ENCODE measurements at places on chromosomes 2 and 18. TPM values are rescaled to one million over a fixed set of nuclear protein-coding genes. Genes with fewer than 3 reads are reported as not detected.

GRCh38 chr2:155980941-155981560 lies 351.5 kb downstream of the NR4A2 start:
- DNase-seq: no peak

The TMEM247 gene
- not detected for polyA plus RNA-seq

The DYSF gene
- polyA plus RNA-seq: 23.6 TPM

DNA sequence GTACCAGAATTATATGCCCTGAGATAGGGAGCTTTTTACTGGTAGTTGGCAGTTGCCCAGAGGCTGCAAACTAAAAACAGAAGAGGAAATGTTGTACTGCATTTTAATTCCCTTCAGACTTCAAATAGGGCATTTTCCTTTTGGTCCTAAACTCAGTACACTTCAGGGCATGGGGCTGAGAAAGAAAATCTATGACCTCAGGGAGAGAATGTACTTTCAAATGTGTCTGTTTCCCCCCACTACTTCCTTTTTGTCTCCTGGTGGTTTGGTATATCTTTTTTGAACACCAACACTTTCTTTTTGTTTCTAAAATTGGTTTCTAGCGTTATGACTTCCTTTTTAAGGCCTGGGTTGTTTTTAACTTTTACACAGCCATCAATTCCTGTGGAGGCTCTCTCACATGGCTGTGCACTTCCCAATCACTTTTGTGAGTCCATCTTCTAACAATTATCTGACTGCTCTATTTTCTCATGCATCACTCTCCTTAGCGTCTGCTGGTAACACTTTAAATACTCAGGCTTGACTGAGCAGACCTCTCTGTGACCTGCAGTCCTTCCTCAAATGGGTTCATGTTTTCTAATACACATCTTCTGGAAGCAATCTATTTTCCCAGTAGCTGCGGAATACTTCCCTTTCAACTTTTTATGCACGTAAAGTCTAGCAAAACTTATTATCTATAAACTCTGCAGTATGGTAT lies 596.0 kb downstream of the LRP1B start:
- no peak for DNase-seq

The PTPRN gene
- polyA plus RNA-seq: 1.1 TPM

DNA sequence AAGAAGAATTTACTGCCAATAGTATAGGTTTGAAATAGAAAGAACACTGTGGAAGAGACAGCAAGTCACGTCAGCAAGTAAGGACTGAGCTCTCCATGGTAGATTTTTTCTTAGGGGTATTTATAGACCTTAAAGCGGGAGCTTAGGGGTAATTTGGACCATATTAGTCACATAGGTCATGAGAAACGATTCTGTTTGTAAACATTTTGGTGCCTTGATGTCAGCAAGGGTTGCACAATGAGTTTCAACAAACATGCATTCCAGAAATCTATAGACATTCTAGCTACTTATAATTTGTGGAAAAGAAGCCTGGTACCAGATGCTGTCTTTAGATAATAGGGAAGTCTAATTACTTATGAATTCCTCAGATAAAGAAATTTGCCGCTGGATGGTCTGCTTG lies 624.7 kb downstream of the TDRD15 start:
- no peak for DNase-seq

The CHST9 gene
- polyA plus RNA-seq: 2.2 TPM

DNA sequence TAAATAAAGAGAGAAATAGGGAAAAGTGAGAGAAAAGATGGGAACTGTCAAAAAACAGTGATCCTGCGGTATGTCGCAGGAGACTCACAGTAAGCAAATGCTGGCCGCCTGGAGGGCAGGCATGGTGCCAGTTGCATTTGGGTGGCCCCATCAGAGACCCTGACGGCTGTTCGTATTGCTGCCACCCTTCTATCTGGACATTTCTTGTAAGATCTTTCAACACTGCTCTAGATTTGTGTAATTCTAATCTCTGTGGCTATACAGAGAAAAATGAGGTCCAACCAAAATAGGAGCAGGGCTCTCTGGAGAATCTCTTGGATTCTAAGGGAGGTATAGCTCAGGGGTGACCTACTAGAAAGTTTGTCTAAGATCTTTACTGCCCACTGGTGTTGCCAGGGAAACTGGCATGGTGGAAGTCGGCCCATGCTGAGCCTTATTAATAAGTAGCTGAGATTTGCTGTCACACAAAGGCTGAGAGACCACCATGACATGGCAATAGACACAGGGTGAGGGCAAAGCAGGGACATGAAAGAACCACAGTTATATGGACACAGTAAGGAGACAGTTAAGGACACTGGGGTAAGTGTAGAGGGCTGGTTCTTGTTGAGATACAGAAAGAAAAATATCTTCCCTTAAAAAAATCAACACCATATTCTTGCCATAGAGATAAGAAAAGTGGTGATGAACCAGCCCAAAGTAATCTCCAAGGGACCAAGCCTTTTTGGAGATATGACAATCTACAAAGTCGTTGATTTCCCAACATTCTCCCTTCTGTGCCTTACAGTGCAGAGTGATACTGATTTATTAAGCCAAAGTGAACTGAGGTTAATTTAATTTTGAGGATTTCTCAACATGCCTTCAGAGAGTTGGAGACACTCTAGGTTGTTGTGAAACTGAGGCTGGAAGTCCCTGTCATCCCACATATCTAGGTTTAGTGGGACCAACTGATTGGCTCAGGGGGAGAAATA lies 26.4 kb upstream of the FZD7 start:
- no peak for DNase-seq

The AQP12A gene
- polyA plus RNA-seq: not detected

- DNase-seq: no peak
Measured at GRCh38 chr18:58104096-58104495, 60.1 kb downstream of the NEDD4L start.

GRCh38 chr2:102703748-102704147 lies 58.1 kb upstream of the TMEM182 start:
- DNase-seq: no peak

DNA sequence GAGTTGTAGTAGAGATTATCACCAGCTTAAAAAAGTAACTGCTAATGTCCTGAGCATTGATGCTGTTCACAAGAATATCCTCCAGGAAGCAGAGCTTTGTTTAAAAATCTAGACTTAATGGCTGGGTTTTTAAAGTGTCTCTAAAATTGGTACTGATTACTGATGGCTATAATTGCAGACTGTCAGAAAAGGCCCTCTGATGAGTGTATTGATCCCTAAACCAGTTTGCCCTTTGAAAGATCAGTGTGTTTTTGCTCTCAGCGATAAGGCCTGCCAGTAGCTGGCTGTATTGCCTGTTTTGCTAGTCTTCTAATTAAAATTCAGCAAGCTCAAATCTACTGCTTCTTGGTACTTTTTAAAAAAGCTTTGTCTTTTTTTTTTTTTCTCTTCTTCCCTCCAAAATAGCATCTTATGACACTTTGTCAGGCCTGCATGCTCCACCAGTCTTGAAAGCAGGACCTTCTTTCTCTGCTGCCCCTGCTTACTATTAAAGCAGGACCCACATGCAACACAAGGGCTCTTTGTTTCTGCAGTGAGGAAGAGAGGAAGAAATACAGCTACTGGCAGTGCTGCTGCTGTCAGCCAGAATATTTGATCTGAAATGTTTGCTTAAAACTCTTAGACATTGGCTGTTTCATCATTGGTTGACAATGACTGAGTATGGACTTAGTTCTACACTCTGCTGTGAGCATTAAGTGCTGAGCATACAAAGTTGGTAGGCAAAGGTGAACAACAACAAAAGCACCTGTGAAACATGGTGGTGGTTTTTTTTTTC lies 1.8 kb downstream of the SEC11C start:
- DNase-seq: peak; percentile 35

The NT5C1B gene
- 1.5 TPM for polyA plus RNA-seq

The CDK15 gene
- polyA plus RNA-seq: 0.20 TPM

GRCh38 chr18:33573193-33573592 lies 4.8 kb upstream of the ASXL3 start:
- DNase-seq: no peak

GRCh38 chr18:69948256-69948655 lies 583 bp upstream of the CD226 start:
- no peak for DNase-seq

The COL3A1 gene
- 1,284 TPM for polyA plus RNA-seq

The CHAC2 gene
- polyA plus RNA-seq: 2.5 TPM

The KLHL14 gene
- polyA plus RNA-seq: 1.3 TPM

- DNase-seq: no peak
Measured at GRCh38 chr2:25339791-25340180, 1.9 kb downstream of the DNMT3A start.

The ANKRD62 gene
- polyA plus RNA-seq: 0.06 TPM

The MSTN gene
- polyA plus RNA-seq: 1.4 TPM

DNA sequence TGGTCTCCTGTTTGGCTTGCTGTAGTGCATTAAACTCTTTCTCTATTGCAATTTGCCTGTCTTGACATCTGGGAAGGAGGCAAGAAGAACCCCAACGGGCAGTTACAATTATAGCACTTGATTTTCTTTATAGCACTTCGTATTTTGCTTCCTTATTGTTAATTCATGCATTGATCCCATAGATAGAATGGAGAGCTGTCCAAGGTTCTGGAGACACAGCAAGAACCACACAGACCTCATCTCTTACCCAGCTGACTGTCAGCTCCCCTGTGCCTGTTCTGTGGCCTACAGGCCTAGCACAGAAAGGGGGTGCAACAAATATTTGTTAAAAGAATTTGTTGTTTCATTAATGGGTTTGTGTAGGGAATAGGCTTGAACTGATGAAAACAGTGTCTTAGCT lies 194.3 kb downstream of the GALNT1 start:
- no peak for DNase-seq

The DSG1 gene
- polyA plus RNA-seq: not detected

The CNGA3 gene
- 0.04 TPM for polyA plus RNA-seq

The SULT1C4 gene
- polyA plus RNA-seq: 91.4 TPM

DNA sequence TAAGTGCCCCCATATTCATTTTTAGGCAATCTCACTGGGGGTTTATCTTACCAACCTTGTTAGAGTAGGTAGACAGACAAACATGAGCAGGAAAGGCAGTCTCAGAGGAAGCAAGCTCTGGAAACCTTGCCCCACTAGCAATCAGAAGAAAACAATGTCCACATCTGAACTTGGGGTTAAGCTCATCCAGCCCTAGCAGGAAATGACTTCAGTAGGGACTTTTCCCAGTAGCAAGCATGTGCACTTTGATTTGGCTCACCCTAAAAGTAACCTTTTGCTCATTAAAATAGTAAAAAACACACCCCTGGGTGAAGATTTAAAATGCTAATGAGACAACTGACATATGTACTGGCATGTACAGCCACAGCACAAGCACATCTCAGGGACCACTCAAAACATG lies 175.5 kb downstream of the AKAIN1 start:
- DNase-seq: no peak

DNA sequence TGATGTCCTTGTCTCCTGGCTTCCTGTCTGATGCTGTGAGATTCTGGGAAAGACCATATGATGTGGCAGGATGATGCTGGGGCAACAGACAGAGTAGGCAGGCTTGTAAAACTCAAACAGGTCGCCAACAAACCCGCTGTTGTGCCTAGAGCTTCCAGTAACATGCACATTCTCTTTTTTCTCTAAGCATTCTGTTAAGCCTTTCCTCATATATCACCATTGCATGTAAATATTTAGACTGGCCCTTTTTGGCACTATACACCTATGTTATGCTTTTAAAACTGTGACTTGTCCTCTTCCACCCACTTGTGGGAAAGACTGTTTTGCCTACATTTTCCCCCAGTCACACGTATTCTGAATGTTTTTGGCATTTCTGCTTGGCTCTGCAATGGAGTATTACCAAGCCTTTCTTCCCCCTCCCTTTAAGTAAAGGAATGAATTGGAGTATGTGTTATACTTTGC lies 250.4 kb upstream of the TANK start:
- DNase-seq: no peak

- no peak for DNase-seq
Measured at GRCh38 chr18:32776561-32776960, 3.7 kb upstream of the KLHL14 start.

The SPR gene
- 6.5 TPM for polyA plus RNA-seq

DNA sequence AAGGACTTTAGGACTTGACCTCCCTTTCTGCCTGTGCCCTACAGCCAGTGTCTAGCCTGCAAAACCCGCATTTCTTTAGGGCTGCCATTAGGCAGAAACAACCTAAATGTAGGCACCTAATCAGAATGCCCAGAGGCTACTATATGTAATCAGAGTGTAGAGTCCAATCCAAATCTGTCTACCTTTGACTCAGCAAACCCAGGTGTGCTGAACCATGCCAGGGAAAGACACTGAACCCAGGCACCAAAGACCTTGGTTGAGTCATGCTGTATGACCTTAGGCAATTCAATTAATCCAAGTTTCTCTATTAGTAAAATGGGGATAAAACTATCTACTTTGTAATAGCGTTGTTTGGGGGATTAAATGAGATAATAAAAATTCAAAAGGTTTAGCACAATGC lies 20.7 kb downstream of the CAPN14 start:
- no peak for DNase-seq

DNA sequence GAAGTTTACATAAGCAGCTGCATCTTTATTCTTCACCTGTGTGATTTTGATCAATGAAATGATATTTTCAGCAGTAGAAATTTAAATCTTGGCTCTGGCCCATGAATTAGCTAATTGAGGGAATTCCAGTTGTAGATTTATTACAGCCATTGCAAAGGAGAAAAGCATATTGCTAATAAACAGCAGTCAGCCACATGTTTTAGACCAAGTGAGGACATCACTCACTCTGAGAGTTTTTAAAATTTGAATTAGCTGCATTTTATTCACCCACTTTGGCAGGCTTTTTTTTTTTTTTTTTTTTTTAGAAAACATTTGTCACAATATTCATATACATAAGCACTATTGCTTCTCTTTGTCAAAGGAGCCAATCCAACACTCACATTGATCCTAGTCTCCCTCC lies 479.4 kb upstream of the VRK2 start:
- no peak for DNase-seq

DNA sequence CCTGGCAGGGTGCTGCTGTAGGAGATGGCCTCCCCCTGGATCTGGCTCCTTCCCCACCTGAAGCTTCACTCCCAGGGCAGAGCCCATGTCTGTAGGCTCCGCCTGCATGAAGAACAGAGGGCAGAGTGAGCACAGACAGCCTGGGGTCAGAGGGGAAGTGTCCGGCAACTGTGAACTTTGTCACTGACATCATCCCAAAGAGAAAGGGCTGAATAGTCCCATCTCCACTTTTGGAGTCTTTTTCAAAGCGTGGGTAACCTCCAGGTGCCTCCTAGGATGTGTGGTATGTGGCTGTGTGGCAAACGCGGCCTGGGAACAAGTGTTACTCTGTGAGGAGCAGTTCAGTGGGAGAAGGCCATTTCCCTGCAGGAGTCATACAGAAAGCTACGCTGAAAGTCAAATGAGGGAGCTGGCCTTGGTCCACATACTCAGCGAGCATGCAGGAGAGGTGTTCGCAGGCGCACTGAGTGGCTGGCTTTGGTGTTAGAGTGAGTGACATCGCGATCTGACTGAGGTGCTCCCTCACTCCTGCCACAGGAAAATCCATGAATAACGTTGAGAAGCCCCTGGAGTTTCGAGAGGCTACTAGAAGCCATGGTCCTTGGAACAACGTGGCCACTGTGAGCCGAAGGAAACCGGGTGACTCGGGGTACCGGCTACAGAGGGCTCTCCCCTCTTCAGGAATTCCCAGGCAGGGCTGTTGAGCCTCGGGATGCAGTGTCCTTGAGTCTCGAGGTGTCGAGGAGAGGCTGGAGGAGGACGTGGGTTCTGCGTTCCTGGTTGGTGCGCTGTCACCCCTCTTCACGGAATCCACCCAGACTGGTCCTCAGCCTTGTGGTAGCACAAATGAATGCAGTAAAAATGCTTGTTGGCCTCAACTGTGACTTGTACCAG lies 54.7 kb downstream of the CABLES1 start:
- DNase-seq: peak; percentile 59

- DNase-seq: no peak
Measured at GRCh38 chr2:99198103-99198841, 17.3 kb downstream of the MRPL30 start.

The GNAL gene
- 2.3 TPM for polyA plus RNA-seq

GRCh38 chr18:79395761-79396404 lies at the start of gene NFATC1:
TSS of gene NFATC1 (plus strand) at chr18:79395930. CDS start at chr18:79396225, 295 bp downstream.
- DNase-seq: peak; percentile 78

All from left lung (tissue), 14 donors.